ENCODE measurements at places on chromosomes 11 and 22. TPM values are rescaled to one million over a fixed set of nuclear protein-coding genes. Genes with fewer than 3 reads are reported as not detected.

DNA sequence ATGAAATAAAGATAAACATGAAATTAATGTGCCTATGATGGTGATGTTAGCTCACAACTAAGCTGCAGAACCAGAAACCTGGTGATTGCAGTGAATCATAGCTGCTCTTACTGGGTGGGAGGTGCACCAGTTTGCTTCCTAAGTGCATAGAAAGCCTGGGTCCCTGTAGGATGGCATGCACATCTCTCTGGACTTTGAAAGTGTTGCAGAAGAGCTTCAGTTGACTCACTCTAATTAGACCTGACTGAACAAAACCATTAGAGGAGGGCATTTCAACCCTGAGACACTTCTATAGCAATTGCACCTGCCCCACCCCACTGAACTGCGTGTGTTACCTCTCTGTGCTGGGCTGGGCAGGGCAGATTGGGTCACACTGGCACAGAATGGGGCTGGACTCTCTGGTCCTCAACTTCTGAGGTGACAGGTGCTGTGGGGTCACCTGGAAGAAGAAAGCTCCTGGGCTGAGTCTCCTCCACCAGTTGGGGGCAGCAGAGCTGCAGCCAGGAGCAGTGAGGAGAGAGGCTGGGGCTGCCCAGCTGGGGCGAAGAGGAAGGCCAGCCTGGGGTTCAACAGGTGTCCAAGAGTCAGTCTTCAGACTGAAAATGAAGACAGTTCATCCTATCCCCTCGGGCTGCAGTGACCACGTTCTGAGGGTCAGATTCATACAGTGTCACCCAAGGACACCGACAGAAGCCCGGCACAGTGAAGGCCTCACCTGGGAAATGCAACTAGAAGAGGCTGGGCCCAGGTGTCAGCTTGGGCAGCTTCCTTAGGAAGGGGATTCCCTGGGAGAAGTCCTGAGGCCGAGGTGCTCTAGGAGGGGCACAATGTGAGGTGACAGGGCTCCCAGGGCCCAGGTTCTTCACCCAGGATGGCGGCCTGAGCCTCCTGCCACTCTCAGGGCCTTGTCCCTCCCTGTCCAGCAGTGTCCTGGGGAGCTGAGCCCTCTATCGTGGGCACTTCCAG is 58.1 kb downstream of the GGTLC2 start:
- DNase-seq, result no peak

Gene YPEL4
- 0.86 TPM for total RNA-seq

Gene OR8G1
- total RNA-seq, result not detected

Gene PTPN5
- total RNA-seq, result 0.07 TPM

Gene C11orf52
- total RNA-seq, result 5.0 TPM

GRCh38 chr11:1931341-1932104 is 12.0 kb downstream of the TNNT3 start:
- no peak for DNase-seq

Gene SGSM1
- not detected for total RNA-seq

All from epithelial cell of proximal tubule (primary cell).